ENCODE measurements at places on chromosomes 3 and 15. TPM values are rescaled to one million over a fixed set of nuclear protein-coding genes. Genes with fewer than 3 reads are reported as not detected.

FANCD2OS gene
- total RNA-seq = not detected

DNA sequence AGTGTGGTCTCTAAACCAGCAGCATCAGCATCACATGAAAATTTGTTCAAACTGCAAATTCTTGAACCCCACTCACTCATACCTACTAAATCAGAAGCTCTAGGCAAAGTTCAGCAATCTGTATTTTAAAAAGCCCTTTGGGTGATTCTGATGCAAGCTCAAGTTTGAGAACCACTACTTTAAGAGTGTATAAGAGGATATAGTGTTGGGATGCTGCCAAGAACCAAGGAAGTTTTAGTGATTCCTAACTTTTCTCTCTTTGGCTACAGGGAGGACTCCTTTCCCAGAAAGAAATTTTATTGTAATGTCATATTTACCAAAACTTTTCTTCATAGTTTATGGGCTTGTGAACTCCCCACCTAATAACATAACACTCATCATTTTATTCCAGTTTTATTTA lies 422.2 kb downstream of the TBC1D5 start:
- no peak for DNase-seq

DNA sequence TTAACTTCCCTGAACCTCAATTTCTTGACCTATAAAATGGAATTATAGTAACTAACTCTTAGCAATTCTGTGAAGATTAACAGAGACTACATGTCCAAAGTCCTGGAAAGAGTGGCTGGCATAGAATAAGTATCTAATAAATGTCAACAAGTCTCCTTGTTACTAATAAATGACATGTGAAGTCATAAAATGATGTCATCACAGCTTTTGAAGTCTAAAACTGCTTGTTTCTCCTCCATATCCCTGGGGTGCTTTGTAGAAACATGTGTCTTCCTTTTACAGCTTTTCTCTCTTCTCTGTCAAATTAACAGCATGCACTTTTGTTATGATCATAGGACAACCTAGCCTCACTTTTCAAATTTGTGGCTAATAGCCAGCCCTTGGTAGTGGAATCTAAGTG lies 510.2 kb downstream of the NTRK3 start:
- no peak for DNase-seq

MAP1A gene
- 10.8 TPM for total RNA-seq

CACNA2D2 gene
- total RNA-seq = 0.10 TPM

DNA sequence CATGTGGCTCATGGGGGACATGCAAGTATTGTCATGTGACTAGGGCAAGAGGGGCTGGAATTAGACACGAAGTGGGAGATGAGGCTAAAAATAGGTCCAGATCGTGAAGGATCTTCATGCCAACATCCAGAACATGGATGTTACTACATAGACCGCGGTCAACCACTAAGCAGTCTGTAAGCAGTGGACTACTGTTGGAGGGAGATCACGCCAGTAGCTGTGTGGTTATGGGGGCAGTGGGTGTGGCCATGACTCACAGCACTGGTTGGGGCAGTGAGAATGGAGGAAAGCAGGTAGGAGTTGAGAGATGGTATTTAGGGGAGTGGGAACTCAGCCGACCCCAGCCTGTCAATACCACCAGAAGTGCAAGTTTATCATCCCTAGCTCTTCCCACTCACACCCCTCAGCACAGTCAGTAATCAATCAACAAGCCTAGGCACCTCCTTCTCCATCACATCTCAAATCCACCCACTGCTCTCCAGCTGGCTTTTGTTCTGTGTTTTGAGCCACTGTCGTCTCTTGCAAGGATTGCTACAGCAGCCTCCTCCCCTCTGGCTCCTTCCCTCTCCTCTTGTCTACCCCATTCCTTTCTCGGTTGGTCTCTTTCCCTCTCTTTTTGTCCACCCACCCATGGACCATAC lies 107.2 kb upstream of the ABHD17C start:
- DNase-seq = no peak

- DNase-seq = no peak
These were observed 88.2 kb downstream of the RPL39L start for GRCh38 chr3:187051066-187051465.

DHX30 gene
- total RNA-seq = 61.7 TPM

DNA sequence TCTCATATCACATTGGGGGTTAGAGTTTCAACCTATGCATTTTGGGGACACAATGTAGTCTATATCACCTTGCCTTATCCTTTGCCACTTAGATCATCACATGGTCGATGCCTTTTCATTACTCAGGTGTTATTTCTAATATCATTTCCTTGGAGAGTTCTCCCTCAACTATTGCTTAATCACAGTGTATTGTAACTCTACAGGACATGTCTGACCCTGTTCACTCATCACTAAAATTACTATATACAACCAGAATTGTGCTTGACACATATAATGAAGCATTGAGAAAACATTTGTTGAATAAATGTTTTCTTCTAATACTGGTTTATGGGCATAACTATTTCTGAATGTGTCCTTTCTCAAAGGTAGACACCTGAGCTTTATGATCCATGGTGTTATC lies 207.4 kb downstream of the EPHA6 start:
- no peak for DNase-seq

DNA sequence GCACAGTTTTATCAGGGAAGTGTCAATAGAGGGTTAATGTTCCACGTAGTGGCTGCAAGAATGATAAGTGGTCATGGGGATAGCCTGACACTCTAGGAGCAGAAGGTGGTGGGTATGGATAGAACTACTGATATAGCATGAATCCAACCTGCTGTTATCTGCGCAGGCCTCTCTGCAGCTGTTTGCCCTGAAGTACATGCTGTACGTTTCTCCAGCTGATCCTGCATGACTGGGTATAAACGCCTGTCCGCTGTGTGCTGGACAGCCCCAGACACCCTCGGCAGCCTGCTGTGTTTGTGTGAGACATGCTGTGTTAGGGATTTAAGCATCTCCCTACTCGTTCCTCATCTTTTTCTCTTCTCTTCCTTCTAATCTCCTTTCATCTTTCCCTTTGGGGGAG lies 87.1 kb downstream of the LPP start:
- DNase-seq = no peak

DNA sequence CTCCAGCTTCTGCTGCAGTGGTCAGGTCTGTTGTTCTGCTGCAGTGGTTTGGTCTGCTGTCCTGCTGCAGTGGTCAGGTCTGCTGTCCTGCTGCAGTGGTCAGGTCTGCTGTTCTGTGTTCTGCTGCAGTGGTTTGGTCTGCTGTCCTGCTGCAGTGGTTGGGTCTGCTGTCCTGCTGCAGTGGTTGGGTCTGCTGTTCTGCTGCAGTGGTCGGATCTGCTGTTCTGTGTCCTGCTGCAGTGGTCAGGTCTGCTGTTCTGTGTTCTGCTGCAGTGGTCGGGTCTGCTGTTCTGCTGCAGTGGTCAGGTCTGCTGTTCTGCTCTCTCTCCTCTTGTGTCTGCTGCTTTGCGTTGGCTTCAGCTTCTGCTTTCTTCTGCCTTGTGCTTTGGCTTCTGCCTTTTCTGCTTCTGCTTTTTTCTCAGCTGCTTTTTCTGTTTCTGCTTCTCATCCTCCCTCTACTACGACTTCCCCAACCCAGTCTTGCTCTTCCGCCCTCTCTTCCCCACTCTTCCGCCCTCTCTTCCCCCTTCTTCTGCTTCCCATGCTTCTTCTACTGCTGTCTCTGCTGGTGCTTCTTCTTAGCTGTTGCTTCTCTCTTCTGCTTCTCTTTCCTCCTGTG lies 50.7 kb downstream of the FAM43A start:
- no peak for DNase-seq

GRCh38 chr3:46184469-46184868 lies 23.6 kb downstream of the CCR1 start:
- no peak for DNase-seq

- DNase-seq = no peak
These were observed 34.9 kb upstream of the ACAD9 start for GRCh38 chr3:128844502-128844901.

DNA sequence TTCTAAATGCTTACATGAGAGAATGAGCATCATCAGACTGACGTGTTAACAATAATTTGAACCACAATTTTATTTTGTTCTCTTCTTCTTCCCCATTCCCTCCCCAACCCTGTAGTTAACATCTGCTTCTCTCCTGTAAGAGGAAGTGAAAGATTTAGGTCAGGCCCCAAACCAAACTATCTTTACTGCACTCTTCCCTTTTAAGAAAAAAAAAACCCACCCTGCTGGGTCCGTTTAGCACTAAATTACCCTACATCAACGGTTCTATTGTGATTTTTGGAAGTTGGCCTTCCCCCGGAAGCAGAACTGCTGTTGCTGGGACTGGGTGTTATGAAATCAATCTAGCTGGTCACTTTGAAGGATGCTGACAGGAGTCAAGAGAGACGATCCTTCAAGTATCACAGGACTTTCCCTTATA lies 49.4 kb downstream of the NFKBIZ start:
- DNase-seq = no peak

KCNAB1 gene
- 0.70 TPM for total RNA-seq

GOLGA8J gene
- total RNA-seq = not detected

- DNase-seq = no peak
These were observed 254.7 kb downstream of the SOX2 start for GRCh38 chr3:181966393-181966792.

GRCh38 chr15:30889196-30889595 lies 14.5 kb upstream of the FAN1 start:
- DNase-seq = no peak

ATP13A4 gene
- 0.34 TPM for total RNA-seq

- DNase-seq = no peak
These were observed 2.1 kb upstream of the SEMA3B start for GRCh38 chr3:50266836-50267235.

DNA sequence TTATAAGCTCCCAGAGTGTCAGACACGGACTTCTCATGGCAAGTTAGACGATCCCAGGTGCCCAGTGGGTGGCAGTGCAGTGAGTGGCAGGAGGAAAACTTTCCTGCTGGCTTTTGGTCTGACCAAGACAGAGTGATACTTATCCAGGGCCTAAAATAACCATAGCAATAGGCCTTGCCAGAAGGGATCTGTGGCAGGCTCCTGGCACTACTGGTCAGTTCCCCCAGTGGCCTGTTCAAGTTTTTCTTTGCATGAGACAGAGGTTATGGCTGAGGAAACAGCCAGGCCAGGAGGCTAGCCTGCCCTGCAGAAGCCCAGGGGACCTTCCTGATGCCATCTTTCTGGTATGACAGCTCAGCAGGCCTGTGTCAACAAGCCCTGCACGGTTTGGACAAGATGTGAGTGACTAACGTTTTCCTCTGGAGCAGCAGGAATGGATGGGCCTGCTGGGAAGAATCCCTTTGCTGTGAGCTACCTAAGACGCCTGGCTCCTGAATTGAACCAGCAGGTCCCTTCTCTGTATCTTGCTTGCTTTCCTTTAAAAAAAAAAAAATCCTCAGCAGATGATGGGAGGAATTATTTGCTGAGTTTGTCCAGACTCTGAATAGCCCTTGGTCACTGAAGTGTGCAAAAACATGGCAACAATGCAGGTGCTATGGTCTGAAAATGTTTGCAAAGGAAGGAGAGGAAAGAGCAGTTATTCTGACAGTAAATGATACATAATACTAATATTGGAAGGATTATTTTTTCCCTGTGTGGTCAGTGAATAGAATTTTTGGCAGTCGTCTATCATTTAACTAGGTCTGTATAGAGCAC lies 18.0 kb downstream of the SCG5 start:
- no peak for DNase-seq

Data from glomerular endothelial cell (primary cell).